ENCODE measurements at places on chromosomes 6 and 20.
A peak's percentile ranks its signal among the peaks of the same experiment; 100 is the strongest.

DNA sequence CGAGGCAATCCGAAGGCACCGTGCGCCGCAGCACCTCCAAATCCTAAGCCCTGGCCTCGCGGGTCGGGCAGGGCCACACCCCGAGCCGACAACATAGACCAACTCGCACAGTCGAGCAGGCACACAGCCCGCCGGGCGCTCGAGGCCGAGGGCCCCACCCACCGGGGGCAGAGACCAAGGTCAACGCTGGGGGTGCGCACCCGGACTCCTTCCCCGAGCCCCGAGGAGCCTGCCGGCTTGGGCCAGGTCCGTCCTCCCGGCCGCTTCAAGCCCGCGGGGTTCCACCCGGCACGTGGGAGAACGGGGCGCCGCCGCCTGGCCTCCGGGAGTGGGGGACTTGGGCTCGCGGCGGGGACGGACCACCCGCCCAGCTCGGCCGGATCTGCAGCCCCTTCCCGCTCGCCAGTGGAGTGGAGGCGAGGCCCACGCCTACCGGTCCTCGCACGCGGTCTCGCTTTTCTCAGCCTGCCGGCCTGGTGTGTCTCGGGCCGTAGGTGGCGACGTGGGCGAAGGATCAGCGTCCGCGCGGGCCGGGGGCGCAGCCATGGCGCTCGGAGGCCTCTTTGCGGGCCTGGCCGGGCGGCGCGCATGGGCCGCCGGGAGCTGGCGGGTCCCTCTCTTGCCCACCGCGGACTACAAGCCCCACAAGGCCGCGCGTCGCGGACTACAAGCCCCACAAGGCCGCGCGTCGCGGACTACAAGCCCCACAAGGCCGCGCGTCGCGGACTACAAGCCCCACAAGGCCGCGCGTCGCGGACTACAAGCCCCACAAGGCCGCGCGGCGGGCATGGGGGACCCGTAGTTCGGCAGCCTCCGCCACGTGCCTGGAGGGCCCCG lies at the start of gene UCKL1:
TSS of gene UCKL1 (minus strand) at position 590 of the 837 bp plus-strand sequence. CDS start at position 546, 44 bp downstream.
- peak; percentile 90 for DNase-seq

DNA sequence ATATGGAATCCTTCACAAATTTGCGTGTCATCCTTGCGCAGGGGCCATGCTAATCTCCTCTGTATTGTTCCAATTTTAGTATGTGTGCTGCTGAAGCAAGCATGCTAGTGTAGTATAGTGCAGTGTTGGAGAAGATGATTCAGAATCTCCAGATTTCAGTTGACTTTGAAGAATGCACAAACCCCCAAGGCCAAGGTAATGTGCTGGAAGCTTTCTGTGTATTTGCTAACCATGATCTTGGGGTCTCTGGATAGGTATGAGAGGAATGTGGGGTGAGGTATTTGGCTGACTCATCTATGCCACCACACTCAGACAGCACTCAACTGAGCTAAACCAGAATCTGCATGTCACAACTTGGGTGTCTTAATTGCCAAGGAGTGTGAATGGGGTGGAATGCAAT lies 42.6 kb upstream of the DEK start:
- no peak for DNase-seq

- DNase-seq, result no peak
Measured at GRCh38 chr6:24743944-24744335, 25.0 kb upstream of the C6orf62 start.

- DNase-seq, result no peak
Measured at GRCh38 chr6:101401792-101402621, 8.5 kb downstream of the GRIK2 start.

GRCh38 chr6:158066136-158066781 lies 84.6 kb downstream of the SYNJ2 start:
- DNase-seq, result no peak

- no peak for DNase-seq
Measured at GRCh38 chr6:168035098-168035660, 37.7 kb downstream of the KIF25 start.

DNA sequence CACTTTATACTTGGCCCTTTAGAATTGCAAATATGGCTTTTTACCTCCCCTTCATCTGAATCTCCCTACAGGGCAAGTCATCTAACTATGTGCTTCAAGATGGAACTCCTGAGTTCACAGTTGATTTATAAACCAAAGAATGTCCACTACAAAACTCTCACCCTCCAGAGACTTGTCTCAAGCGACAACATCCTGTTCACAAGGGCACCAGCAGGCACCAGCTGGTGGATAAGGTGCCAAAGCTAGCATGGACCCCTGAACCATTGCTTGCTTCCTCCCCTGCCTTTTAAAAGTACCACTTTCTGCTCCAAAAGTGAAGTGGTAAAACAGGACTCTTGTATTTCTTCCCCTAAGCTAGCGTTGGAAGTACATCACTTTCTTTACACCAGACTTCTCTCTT lies 154.5 kb downstream of the LPA start:
- no peak for DNase-seq

DNA sequence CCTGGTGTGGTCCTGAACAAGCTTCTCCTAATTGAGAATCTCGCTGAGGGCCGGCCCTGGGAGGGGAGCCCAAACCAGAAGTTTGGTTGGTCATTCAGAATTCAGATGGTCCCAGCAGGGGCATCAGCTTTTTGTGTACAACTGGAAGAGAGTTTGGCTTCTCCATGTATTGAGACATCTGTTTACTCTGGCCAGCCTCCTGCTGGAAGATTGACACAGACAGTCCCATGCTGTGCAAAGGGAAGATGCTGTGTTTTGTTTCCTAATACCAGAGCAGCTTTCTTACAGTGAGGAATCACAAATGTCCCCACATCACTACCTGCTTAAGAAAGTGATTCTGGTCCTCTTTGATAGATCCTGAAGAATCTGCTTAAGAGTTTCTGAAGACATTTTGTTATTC lies 97.8 kb downstream of the PLEKHG1 start:
- no peak for DNase-seq

- DNase-seq, result no peak
Measured at GRCh38 chr6:168000198-168001028, 2.9 kb downstream of the KIF25 start.

DNA sequence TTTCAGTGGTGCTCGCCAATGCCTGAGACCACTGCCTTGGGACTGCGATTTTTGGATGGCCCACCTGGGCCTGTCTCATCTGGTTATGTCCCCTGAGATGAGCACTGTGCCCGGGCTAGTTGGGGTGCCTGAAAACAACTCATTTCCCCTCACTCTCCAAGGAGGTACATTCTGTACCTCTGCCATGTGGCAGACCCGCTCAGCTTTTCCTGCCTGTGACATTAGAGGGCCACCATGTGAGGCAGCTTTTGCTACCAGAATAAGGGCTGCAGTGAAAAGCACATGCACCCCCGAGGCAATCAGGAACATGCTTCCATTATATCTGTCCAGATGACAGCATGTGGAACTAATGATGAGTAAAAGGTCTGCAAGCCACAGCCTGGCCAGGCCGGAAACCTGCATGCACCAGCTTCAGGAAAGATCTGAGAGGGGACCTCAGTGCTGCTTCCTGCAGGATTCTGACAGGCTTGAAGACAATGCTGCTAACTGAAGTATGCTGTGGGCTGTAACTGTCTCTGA lies 11.3 kb upstream of the SRSF6 start:
- DNase-seq, result no peak

DNA sequence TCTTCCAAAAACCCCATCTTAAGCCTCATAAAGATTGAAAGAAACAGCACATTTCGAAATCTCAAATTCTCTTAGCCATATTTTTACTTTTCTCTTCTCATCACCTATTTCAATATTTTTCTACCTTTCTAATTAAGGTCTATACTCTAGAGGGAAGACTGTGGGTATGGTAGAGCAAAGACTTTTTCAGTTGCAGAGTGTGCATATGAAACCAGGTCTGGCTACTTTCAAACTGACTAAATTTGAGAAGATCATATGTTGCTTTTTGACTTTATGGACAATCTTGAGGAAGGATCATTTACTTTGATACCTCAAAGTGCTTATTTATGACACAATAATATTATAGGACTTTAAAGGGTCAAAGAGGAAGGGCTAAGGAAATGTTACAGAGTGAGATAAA lies 20.7 kb downstream of the FILIP1 start:
- no peak for DNase-seq

DNA sequence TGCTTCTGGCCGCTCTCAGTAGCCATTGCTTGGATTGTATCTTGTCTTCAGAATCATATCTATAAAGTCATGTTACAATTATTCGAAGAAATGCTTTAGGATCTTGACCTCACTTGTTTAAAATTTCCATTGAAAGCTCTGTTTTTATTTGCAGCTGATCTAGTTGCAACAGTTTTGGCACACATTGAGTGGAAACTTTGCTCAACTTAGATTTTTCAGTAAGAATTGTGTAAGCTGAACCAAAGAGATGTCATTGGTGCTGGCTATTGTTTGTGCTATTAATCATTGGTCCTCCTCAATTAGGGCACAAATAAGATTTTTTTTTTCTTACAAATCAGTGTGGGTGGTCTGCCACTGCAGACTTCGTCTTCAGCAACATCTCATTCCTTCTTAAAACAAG lies 649.2 kb downstream of the MMUT start:
- DNase-seq, result no peak

GRCh38 chr6:4074478-4075235 lies 4.3 kb downstream of the FAM217A start:
- DNase-seq, result no peak

- no peak for DNase-seq
Measured at GRCh38 chr6:36608788-36609563, 14.8 kb downstream of the SRSF3 start.

- DNase-seq, result no peak
Measured at GRCh38 chr6:131122007-131122406, 13.3 kb upstream of the AKAP7 start.

GRCh38 chr6:160767647-160768019 lies 65.6 kb downstream of the PLG start:
- no peak for DNase-seq

DNA sequence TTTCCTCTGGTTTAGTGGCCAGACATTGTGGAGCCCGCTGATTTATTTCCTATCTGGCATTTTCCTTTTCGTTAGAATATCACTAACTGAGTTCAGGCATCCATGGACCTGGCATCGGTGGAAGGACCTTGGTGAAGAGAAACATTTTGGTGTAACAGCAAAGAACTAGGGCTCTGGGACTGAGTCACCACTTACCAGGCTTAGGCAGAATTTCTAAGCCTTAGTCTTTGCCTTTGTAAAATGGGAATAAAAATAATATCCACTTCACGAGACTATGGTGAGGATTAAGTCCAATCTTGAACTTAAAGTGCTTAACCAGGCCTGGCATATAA lies 42.0 kb upstream of the ENPP1 start:
- DNase-seq, result no peak

DNA sequence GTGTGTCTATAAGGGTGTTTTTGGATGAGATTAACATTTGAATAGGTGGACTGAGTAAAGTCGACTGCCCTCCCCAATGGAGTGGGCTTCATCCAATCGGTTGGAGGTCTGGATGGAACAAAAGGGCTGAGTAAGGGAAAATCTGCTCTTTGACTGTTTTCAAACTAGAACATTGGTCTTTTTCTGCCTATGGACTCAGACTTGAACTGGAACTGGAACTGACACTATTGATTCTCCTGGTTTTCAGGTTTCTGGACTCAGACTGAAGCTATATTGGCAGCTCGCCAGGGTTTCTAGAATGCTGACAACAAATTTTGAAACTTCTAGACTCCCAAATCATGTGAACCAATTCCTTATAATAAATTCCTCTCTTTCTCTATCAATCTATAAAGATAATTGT lies 498.9 kb upstream of the EPHA7 start:
- no peak for DNase-seq

DNA sequence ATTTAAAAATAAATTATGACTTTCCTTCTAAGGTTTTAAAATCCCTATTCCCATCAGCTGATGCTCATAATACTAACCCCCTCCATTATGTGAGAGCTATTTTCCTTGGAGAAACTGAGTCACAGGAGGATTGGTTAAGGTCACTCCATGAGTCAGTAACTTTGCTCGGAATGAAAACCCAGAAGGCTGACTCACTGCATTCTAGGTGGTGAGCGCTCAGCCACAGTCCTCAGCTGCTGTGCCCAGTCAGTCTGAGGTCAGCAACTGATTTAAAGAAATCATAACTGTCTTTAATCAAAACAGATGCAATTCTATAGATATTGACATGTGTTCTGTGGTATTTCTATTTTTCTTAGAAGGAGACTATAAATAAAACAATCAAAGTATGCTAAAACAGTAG lies 359.2 kb downstream of the GJA1 start:
- no peak for DNase-seq

DNA sequence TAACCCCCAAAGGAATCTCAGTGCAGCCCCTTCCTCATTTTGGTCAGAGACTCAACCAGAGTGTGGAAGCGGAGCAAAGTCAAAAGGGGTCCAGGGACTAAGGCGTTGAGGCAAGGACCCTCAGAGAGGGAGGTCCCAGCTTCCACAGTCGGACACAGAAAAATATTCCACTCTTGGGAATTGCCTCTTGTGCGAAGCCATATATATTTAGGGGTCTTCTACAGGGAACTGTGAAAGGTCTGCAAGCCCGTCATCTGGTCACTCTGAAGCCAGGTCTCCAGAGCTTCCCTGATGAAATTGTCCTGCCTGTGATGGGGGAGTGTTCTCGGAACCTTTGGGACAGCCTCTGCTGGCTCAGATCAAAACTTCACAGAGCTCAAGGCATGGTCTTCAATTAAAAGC lies 160.8 kb downstream of the TBXT start:
- no peak for DNase-seq

DNA sequence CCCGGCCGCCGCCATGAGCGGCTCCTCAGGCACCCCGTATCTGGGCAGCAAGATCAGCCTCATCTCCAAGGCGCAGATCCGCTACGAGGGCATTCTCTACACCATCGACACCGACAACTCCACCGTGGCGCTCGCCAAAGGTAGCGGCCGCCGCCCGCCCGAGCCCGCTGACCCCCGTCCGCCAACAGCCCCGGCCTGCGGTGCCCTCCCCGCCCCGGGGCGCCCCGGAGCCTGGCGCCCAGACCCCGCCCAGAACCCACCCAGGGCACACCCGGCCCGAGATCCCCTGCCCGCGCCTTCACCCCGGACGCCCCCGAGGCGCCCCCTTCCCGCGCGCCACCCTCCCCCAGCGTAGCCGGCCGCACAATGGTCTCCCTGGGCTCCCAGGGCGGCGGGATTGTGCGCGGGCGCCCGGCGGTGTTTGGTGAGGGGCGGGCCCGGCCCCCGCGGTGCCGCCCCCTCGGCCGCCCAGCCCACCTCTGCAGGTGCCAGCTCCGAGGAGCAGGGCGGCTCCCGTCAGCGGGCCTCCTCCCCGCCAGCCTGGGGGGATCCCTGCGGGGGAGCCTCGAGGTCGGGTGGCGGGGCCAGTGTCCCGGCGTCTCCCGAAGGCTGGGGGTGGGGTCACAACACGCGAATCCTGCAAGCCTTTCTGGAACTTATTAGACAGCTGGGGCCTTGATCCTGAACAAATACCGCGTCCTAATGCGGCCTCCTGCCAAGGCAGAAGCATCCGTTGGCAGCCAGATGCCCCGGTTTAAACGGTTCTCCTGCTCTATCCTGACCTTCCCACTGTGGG lies 577 bp downstream of the LSM14B start:
- peak; percentile 57 for DNase-seq

All from DND-41 (cell line).